Activated CD8-positive, alpha-beta memory T cell treated with anti-CD3 and anti-CD28 coated beads for 24 hours (primary cell): ENCODE measurements at places on chromosomes 7 and 10.

- no peak for DNase-seq
These were observed 4.9 kb upstream of the MTPN start for GRCh38 chr7:135981958-135982646.

- no peak for DNase-seq
These were observed 262.3 kb downstream of the PTEN start for GRCh38 chr10:88125766-88126165.

DNA sequence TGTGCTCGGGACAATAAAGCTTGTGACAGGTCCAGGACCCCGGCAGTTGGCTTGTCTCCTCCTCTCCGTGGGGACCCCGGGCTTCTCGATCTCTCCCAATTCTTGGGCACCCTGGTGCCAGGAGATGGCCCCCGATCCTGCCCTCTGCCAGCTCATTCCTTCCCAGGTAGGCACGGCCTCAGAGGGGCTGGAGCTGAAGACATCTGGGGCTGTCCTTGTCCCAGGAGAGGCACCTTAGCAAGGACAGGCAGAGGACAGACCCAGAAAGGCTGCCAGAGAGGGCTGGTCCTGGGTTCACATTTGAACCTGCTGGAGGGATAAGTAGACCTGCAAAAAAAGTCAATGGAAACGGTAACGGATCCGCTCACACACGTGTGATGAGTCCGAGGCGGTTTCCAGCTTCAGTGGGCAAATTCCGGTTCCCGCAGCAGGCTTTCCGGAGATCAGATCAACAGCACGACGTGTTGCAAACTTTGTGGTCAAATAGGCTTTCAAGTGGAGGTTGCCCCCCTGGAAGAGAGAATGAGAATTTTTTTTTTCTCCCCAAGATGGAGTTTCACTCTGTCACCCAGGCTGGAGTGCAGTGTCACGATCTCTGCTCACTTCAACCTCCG lies 47.7 kb upstream of the GTF2IRD1 start:
- no peak for DNase-seq

- peak; percentile 88 for DNase-seq
These were observed 78.5 kb downstream of the LHPP start for GRCh38 chr10:124539935-124540641.
